Posterior cingulate gyrus (tissue), 11 donors: ENCODE measurements at places on chromosomes 6 and 20.
A peak's percentile ranks its signal among the peaks of the same experiment; 100 is the strongest.

DNA sequence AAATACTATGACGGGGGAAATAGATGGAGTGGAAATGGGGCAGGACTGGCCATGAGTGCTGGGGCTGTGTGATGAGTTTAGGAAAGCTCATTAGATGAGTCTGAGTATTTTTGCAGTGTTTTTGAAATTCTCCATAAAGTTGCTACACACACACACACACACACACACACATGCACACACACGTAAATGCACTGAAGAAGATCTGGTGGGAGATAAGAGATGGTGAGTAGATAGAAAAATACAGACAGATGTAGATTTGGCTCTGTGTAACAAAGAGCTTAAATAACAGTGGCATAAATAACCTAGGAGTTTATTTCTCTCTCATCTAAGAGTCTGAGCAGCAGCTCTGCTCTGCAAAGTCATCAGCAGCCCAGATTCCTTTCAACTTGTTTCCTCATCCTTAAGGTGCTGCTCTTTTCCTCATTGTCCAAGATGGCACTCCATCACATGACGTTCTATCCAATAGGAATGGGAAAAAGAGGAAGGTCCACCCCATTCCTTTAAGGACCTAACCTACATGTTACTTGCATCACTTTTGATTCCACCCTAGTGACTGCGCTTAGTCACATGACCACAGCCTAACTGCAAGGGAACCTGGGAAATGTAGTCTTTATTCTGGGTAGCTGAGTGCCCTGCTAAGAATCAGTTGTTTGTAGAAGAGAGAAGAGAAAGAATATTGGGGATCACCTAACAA lies 76.4 kb downstream of the EYA2 start:
- DNase-seq: no peak

- DNase-seq: no peak
Observed at GRCh38 chr6:53517021-53517420, 27.9 kb downstream of the GCLC start.

DNA sequence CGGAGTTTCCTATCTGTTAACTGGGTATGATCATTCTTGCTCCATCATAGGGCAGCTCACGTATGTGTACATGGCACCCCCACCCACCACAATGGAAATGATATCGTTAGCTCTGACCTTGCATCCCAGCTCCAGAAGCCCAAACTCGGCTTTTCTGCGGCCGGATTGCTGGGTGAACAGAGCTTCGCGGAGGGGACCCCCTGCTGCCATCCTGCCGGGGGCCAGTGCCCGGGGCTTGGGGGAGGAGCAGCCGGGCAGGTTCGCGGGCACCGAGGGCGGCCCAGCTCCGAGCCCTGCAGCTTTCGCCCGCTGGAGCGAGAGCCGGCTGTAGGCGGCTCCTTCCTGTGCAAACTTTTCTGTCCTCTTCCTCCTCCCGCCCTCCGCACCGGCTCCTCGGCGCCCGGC lies 24.9 kb upstream of the FUCA2 start:
- DNase-seq: peak; percentile 25

GRCh38 chr6:29236060-29236459 lies 65.4 kb downstream of the OR2J2 start:
- DNase-seq: no peak

DNA sequence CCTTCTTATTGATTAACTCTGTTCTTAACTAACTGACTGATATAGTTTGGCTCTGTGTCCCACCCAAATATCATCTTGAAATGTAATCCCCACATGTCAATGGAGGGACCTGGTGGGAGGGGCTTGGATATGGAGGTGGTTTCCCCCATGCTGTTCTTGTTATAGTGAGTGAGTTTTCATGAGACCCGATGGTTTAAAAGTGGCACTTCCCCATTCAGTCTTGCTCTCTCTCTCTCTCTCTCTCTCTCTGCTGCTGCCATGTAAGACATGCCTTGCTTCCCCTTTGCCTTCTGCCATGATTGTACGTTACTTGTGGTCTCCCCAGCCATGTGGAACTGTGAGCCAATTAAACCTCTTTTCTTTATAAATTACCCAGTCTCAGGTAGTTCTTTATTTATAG lies 81.8 kb upstream of the SPACA1 start:
- DNase-seq: no peak

- no peak for DNase-seq
Observed at GRCh38 chr6:151065027-151065815, 174.5 kb upstream of the AKAP12 start.

DNA sequence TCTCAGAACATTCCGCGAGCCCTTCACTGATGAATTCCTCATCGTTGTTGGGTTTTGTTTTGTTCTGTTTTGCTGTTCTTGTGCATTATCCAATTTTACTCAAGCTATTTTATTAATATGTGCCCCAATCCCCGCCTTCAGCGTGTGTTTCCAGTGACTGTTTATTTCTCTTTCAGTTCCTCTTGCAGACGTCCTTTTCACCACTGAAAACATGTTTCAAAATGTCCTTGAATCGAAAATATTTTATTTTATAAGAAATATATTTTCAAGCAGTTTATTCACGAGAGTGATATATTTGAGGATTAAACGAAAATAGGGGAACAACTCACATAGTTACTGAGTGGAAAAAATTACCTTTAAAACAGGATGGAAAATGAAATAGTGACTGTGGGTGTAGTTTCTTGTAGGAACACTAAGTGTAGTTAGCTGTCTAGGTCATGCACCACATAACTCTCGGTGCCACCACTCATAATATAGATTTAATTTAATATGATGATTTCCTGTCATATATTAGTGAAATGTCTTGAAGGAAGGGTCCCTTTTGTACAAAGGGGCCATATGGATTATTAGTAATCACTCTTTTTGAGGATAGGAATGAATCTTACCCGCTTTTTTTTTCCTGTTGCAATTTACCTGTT lies 45.3 kb upstream of the HDDC2 start:
- no peak for DNase-seq

DNA sequence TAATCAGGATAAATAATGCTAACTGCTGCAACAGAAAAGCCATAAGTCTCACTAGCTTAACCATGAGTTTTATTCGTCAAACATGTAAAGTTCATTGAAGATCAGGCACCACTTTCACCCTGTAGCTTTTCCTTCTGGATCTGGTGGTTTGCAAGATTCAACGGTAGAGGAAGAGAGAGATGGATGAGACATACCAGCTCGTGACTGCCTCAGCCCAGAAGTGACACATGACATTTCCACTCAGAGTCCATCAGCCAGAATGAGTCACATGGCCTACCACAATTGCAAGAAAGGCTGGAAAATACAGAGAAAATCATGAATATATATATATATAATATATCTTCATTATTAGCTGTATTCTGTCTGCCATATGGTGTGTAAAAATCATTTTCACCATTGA lies 29.0 kb downstream of the SPTLC3 start:
- DNase-seq: no peak

DNA sequence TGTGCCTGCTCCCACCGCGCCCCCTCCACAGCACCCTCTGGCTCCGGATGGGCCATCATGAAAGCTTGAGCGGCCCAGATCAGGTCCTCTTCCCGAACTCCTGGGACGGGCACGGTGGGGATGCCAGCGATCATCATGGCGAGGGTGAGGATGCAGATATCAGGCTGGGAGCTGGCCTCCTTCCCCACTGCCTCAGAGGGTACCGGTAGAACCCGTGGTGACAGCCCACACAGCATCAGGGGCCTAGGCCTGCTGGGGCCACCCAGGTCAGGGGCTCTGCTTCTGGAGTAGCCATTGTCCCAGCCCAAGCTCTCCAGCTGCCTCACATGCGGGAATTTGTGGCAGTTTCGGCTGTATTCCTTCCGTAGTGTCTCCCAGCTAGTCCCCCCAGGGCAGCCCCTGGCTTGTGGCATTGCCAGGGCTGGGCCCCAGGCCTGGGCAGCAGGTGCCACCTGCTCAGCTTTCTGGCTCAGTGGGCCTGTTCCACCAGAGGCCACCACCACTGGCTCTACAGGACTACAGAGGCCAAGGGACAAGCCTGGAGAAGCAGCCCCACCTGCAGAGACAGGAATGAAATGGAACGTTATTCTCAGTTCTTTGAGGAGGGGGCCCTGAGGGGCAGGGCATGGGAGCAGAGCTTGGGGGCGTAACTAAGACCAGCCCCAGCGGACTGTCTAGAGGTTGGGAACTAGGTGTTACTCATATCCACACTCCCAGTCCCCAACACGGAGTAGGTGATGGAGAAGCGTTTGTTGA lies 654 bp downstream of the SPATA25 start:
- no peak for DNase-seq

DNA sequence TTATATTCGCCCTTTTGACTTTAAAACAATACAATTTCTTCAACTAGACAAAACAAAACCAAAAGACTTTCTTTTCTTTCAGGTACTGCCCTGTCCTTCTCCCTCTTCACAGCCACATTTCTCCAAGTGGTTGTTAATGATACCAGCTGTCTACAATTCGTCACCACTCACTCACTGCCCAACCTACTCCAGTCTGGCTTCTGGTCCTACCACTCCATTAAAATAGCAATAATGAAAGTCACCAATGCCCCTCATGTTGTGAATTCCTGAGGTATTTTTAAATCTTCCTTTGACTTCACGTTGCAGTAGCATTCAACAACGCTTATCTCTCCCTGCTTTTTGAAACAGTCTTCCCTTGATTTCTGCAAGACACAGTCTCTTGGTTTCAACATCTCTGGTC lies 11.6 kb upstream of the MAN1A1 start:
- DNase-seq: no peak

- no peak for DNase-seq
Observed at GRCh38 chr6:22754061-22754460, 184.7 kb downstream of the HDGFL1 start.

DNA sequence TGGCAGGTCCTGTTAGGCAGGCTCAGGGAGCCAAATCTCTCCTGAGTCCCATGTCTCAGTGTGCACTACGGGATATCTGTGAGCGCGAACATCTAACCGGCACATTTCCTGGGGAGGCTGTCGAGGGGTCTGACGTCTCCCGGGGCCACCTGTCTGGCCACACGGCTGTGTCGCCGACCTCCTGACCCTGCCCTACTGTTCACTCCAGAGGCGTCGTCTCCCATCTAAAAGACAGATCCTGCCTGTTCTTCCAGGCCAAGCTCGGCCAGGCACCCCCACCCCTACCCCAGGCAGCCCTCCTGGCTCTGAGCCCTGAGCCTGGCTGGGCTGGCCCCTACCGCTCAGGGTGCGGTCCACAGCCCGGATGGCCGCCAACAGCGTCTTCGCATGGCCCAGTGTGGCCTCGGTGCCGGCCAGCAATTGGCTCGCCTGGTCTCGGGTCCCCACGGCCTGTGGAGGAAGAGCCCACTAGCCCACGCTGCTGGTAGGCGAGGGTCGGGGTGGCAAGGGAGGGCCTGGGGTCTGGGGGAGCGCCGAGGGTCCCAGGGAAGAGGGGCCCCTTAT lies 16.6 kb downstream of the ADRM1 start:
- no peak for DNase-seq
